ENCODE measurements at places on chromosomes 5 and 9. TPM values are rescaled to one million over a fixed set of nuclear protein-coding genes. Genes with fewer than 3 reads are reported as not detected.

NTRK2 gene
- total RNA-seq = 0.54 TPM

FAM81B gene
- total RNA-seq = not detected

GRCh38 chr5:16453609-16454008, 12.0 kb downstream of the ZNF622 start:
- no peak for DNase-seq

GRCh38 chr9:99822806-99823591, 1.3 kb downstream of the NR4A3 start:
- peak; percentile 42 for DNase-seq

GRCh38 chr5:133377736-133378135, 234.6 kb downstream of the FSTL4 start:
- no peak for DNase-seq

GZMA gene
- total RNA-seq = not detected

TAF11L14 gene
- not detected for total RNA-seq
